ENCODE measurements at places on chromosomes 5 and 9.

GRCh38 chr5:175520321-175520720 lies 42.0 kb downstream of the SFXN1 start:
- DNase-seq = no peak

GRCh38 chr5:144167998-144168397 lies 2.5 kb downstream of the YIPF5 start:
- DNase-seq = no peak

- DNase-seq = no peak
Measured at GRCh38 chr5:112529525-112529924, 110.4 kb upstream of the EPB41L4A start.

DNA sequence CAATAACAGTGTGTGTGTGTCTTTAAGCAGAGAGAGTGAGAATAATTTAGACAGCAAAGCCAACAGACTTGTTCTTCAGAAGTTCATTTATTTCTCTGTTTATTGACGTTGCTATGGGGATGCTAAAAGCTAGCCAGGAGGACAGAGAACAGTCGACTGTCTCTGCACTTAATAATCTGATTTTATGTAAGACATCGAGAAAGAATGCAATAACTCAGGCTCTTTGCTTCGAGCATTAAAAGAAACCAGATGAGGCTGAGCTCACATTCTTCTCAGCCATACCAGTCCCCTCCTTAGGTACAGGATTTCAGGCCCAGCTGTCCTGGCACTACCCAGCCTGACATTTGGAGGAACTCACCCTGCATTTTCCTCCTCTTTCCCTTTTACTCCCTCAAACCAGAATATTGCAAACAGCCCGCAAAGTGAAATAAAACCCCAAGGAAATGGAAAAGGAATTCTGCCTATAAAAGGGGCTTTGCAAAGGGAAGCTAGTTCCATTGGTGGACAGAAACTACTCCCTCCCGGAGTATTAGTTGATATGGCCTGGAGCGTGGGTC lies 44.5 kb upstream of the DPYSL3 start:
- no peak for DNase-seq

GRCh38 chr5:142913728-142914338 lies 143.7 kb downstream of the ARHGAP26 start:
- no peak for DNase-seq

DNA sequence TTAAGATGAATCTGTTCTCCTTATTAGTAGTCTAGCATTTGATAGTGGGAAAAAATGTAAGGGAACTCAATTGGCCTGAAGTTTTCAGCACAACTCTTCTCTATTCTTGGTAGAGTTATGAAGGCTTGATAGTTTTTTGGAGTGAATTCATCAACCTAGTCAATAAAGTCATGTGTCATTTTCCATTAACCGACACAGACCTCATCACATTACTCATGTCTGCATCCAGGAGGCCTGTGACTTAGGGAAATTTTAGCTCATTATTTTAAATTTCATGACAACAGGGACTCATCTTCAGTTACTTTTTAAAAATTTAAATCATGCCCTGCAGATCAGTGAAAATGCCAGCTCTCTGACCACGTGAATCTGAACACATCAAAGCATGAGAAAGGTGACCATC lies 63.3 kb downstream of the ADAMTS16 start:
- DNase-seq = no peak

GRCh38 chr9:127219520-127219919 lies 45.1 kb upstream of the GARNL3 start:
- no peak for DNase-seq

DNA sequence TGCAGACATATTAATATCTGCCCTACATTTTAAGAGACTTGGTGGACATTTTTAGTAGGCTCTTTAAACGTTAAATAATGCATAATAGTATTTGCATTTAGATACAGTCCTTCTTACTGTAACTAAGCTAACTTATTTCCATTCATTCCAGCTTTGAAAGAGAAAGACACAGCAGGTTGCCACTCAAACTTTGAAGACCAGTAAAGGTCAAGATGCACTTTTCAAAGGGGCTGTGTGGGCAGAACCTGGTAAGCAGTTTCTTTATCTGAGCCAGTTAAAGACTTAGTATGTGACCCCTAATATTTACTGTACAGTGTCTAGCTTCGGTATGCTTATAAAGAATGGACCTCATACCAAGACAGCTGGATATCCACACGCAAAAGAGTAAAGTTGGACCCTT lies 20.8 kb downstream of the PLGRKT start:
- DNase-seq = no peak

DNA sequence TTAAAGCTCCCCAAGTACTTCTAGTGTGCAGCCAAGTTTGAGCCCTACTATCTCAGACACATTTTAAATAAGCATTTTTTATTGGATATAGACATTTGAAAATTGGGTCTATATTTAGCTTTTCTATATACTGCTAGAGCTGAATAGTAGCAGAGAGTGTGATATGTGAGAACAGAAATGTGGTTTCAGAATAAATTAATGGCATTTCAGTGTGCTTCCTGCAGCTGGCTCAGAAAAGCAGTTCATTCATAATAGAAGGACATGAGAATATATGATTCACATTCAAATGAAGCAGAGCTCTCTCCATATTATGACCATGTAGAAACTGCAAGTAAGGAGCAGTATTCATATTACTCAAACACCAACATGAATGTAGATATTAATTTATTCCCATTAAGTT lies 464.0 kb downstream of the PTPRD start:
- no peak for DNase-seq

DNA sequence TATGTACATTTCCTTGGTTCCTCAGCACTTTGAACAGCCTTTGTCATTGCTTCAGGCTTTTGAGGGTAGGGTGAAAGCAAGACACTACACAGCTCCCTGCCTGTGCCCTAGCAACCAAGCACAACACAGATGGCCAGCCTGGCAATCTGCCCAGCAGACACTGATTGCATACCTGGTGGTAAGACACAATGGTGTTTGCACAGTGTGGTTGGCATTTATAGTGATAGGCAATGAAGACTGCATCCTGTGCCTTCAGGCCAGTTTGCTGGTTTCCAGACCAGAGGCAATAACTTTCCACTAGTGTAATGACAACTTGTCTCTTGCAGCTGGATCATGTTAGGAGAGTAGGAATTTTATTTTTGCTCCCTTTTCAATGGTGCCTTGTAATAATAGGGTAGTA lies 144.5 kb upstream of the TNC start:
- DNase-seq = no peak

DNA sequence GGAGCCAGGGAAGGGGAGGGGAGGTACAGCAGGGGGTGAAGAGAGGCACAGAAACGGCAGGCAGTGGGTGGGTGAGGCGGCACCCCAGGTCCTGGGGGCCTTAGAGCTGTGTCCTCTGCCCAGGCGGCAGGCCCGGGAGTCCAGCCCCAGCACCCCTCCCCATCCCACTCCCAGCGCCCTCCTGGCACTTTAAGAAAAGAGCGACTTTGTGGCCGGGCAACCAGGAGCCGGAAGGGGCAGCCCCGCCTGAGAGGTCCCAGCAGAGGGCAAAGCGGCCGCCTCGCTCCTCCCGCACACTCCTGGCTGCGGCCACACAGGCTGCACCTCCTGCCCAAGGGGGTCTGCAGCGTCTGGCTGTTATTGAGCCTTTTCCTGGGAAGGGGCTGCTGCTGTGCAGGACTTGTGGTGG lies 42.6 kb downstream of the NACC2 start:
- DNase-seq = no peak

- no peak for DNase-seq
Measured at GRCh38 chr5:130198927-130199326, 294.7 kb downstream of the CHSY3 start.

DNA sequence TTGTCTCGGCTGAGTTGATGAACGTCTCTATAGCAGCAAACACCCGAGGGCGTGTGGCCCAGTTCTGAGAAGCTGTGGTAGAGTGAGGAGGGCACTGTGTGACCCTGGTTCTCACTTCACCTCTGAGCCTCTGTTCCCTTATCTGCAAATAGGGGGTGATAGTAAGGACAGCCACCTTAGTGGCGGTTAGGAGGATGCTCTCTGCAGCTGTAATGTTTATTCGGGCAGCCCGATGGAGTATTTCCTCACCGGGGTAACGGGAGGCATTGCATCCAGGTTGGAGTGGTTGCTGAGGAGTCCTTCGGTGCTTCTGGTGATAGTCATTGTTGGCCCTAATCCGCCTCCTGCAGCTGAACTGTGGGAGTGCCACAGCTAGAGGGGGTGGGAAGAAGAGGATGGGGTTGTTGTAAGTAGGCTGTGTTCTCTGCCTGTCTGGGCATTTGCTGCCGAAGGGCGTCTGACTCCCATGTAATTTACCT lies 13.9 kb downstream of the PRRC2B start:
- DNase-seq = no peak

DNA sequence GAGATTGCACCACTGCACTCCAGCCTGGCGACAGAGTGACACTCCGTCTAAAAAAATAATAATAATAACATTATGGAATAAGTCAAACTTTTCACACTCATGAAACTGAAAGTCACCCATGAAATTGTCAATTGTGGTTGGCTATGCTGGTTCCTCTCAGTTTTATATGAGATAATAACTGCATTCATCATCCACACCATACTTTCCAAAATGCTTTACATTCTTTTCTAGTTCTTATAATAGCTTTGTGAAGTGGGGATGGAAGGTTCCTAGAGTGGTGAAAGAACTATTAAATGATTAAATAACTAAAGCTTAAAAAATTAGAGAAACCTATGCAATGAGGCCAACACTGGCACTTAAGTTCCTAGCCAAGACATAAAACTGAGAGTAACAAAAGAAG lies 12.6 kb upstream of the ASPN start:
- DNase-seq = no peak

DNA sequence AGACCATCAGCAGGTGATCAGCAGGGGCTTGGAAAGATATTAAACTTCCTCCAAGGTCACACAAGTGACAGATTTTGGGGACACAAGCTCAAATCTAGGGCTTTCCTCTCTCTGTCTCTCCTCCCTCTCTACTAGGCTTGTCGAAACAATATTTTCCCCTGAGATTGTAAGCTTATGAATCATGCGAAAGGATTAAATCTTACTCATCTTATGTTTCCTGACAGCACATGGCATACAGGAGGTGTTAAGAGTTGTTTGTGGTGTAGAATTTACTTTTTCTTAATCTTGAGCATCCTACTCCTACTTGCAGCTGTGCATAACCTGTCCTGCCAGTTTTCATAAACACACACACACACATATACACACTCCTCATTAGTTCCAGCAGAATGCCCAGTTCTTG lies 186.3 kb downstream of the MARCHF11 start:
- DNase-seq = no peak

DNA sequence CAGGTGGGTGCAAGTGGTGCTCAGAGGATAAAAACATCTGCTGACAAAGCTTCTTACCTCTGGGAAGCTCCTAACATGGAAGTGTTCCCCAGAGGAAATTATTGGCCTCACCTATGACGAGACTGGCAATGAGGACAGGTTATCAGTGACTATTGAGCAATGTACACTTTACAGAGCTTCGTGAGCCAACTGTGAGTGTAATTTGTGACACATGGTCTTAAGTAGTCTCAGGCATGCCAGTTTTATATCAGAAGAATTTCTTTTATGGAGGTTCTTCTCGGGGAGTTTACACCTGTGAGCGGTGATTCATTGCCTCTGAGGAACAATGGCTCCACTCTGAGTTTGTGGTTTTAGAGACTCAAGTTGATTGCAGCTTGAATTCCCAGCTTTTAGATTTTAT lies 11.3 kb downstream of the ANKDD1B start:
- DNase-seq = no peak

- DNase-seq = no peak
Measured at GRCh38 chr9:78826527-78826926, 529.6 kb downstream of the PSAT1 start.

GRCh38 chr5:158531860-158532259 lies 567.9 kb downstream of the EBF1 start:
- no peak for DNase-seq

Measured in stimulated activated CD4-positive, alpha-beta T cell treated with anti-CD3 and anti-CD28 coated beads, Interleukin-2, amount 100 ng/mL, for 48 hours (primary cell).